ENCODE measurements at places on chromosomes 3 and 15.

DNA sequence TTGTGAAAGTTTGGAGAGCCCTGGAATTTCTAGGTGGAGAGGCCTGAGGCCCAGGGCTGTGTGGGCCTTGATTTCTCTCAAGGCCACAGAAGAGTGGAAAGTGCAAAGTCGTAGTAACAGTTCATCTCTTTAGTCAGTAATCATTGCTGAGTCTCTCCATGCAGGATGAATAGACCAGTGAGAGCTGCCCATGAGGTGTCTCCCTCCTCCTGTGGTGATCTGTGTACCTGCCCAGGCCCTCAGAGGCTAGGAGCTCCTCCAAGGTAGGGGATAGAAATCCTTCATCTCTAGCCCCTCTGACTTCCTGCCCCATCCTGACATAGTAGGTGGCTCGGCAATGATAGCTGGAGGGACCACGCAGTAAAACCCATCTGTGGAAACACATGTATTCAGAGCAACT is 6.8 kb upstream of the IDH3A start:
- no peak for DNase-seq

DNA sequence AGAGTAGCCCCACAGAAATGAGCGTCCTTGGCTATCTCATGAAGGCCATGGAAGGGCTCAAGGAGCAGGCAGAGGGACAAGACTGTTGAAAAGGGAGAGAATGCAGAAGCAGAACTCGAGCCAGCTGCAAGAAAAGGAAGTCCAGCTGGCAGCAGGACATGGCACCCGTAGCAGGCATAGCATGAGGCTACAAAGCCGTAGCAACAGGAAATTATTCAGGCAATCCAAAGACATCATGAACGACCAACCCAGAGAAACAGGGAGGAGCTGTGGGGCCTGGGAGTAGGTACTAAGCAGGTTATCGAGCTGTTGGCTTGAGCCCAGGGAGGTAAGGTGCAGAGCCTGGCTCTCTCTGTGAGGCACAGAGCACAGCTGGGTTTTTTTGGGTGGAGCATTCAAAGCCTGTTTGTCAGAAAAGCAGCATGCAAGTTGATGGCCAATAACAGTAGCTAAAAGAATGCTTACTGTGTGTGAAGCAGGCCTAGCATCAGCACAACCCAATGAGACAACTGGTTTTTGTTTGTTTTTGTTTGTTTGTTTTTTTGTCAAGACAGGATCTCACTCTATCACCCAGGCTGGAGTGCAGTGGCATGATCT is 144.0 kb upstream of the SMAD3 start:
- no peak for DNase-seq

- DNase-seq, result peak; percentile 44
These were observed 60.3 kb downstream of the HEG1 start for GRCh38 chr3:124995460-124995994.

DNA sequence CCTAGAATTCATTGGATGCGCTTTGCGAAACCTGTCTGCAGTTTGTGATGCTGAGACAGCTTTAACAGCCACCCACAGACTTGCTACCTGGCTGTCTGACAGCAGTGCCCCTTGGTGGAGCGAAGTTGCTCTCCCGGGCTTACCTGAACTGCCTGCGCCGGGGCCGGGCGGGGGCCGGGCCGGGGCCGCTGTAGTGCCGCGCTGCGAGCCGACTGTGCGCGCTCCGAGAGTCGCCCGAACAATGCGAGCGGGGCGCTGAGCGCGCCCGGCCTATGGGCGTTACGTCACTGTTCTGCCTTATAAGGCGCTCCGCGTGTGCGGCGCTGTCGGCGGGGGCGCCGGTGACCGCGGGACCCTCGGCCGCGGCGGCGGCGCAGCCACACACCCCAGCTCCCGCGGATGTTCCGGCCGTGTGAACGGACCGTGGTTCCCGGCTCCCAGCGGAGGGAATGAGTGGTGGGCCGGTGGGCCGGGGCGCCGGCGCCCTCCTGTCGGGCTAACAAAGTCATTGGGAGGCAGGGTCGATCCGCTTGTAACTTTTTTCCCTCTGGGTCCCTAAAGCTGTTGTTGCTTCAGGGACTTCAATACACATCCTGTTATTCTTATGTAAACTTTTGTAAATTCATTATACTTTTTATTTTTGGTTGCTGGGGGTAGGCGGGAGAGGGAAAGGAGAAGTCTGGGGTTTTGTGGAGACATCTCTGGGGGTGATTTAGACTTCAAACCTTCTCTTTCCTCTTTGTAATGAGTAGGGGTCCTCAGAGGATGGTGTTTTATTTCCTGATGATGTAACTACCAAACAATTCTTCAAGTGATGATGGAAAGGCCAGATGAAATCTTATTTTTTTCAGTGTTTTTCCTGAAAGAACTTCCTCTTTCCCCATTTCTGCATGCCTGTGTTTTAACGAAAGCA is 58.5 kb downstream of the CMSS1 start:
- DNase-seq, result peak; percentile 77

DNA sequence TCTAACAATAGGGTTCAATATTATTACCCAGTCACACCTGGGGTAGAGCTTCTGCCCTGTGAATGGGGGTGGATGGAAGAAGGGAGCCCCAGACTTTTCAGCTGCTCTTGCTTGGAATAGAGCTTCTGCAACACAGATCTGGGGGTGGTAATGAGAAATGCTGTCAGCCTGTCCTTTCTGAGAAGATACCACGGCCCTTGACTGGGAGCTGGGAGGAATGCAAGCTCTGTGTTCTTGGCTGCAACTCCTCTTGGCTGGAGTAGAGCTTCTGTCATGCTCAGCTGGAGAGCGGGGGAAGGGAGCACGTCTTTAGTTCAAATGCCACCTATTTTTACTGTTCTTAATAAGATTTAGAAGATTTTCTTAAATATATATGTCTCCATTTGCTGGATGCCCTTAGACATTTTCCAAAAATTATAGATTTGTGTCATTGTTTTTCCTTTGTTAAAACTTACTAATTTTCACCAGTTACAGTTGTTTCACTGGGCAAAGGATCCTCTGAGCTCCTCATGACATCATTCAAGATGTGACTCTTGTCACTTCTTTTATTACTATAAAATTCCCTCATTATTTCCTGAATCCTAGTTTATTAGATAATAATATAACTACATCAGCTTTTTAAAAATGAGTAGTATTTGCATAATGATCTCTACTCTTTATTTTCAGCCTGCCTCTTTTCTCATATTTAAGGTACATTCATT is 180.0 kb upstream of the TGFBR2 start:
- no peak for DNase-seq

DNA sequence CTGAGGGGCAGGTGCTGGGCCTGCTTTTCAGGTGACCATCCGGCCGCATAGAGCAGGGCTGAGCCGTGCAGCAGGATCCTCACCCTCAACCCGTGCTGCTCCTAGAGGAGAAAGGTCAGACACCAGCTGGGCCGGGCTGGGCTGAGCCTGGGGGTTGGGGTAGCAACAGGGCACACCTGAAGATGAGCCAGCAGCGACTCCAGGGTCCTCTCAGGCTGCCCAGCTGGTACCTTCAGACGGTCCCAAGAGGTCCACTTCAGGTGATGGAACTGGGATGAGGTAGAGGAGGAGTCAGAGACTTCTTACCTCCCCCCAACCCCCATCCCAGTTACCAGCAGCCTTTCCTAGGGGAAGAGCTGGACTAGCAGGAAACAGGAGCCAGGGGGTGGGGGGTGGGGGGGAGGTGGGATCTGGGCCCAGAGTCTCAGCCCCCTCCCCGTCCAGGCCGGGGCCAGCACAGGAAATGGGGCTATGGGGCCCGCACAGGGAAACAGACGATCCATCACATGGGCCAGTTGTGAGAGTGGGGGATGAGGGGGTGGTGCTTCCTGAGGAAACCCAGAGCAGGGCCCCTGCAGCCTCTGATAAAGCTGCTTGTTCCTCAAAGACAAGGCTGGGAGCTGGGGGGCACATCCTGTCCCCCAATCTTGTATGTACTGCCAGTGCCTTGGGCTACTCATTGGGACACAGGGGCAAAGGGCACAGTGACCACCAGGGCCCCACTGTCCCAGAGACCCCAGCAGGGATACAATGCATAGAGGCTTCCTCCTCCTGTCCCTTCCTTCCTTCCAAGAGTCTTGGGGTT is 3.0 kb downstream of the INKA1 start:
- peak; percentile 69 for DNase-seq

- DNase-seq, result no peak
These were observed 68.9 kb downstream of the DUT start for GRCh38 chr15:48400086-48400485.

DNA sequence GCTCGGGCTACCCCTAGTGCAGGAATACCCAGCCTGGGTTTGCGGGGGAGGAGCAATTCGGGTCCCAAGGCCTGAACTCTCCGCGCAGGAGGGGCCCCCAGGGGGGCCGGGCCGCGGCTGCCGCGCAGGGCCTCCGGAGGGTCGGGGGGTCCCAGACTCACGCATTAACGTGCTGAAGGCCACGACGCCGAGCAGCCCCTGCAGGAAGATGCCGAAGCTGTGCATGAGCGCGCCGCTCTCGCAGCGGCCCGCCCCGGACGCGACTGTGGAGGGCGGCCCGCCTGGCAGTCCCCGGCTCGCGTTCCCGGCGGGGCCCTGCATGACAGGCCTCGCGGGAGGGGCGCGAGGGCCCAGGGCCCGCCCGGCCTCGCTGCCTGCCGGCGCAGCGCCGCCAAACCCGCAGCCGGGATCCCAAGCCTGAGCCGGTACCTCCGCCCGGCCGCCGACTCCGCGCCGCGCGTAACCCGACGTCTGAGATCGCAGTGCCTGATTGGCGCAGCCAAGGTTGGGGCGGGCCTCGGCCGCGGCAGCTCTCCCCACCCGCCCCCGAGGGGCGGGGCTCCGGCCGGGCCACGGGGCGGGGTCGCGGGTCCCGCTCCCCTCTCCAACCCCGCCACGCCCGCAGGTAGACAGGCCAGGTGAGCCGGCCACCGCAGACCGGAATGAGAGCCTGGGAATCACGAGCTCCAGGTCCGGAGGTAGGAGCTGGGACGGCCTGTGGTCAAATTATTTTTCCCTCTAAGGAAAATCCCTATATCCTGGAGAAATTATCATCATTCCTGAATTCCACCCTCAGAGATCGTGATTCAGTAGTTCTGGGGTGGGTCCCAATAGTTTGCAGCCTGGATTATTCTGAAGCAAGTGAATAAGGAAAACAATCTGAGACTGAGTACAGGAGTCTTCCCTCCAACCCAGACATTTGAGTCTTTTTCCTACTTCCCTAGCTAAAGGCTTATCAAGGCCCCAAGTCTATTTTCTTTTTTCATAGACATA is at the start of gene STIMATE:
Gene STIMATE, minus strand, starts transcription at position 419 of the 993 bp plus-strand sequence. Its CDS starts 98 bp downstream, at position 321.
- peak; percentile 45 for DNase-seq

- DNase-seq, result no peak
These were observed 7.3 kb downstream of the TYRO3 start for GRCh38 chr15:41566121-41566885.

DNA sequence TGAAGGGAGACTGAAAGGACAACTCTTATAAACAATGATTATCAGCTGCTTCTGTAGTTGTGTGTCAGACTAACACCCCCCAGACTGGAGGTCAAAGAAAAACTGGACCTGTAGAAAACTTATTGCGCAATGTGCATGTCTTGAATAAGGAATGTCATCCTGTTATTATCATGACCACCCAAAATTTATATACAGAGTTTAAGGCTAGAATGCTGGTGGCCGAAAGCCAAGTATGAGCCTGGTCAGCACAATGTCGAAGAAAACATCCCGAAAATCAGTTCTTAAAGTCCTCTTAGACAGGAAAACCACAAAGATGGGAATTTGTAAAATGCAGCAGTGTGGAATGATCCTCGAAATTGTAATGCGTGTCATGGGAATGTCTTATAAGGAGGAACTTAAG is 29.3 kb downstream of the RFTN1 start:
- no peak for DNase-seq

GRCh38 chr3:107969525-107969924 is 121.3 kb downstream of the CD47 start:
- no peak for DNase-seq

DNA sequence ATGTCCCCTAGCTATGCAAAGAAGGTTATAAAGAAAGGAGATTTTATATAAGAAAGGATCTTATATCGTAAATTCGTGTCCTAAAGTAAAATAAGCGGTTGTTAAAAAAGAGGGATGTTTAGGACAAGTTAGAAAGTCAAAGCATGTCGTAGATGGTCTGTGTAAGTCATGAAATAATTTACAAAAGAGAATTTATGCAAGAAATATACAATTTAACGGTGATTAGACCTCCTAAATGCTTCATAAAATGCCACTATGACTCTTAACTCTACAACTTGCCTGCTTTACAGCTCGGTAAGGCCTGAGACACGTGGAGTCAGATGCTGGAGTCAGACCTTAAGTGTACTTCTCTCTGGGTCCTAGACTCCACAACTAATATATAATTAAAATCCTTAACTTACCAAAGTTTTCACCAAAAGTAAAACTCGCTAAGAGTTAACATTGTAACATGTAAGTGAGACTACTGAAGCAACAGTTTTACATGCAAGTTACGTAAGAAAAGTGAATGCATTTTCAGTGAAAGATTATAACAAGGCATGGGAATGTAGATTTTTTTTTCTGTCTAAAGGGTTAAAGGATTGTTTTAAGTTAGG is 13.3 kb upstream of the SRPRB start:
- no peak for DNase-seq

DNA sequence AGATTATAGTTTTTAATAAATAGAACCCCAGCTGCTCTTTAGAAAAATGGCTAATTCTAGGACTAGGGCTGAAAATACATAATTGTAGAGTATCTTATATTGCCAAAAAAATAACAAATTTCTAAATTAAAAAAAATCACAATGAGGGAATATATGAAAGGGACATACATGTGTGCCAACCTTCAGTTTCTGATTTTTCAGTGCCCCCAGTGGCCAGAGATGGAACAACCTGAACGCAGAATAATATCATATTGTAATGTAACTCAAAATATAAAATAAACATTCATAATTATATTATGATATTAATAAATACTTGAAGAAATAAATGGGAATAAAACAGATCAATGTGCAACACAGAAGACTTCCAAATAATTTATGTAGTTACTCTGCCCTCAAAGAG is 460.5 kb downstream of the ZNF385D start:
- no peak for DNase-seq

DNA sequence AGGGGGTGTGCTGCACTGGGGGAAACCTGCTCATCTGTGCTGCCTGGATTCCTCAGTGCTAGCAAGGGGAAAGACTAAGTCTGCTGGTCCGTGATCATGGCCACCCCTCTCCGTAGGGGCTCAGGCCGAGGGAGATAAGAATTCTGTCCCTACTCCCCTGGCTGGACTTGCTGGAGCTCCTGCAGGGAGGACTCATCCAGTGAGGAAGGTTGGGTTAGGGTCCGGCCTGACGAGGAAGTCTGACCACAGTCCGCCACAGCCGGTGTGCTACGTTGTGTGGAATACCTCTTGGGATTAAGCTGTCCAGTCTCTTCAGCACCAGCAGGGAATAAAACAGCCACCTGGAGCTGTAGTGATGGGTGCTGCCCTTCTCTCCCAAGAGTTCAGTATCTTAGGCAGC is 1309.1 kb upstream of the CADM2 start:
- DNase-seq, result no peak

DNA sequence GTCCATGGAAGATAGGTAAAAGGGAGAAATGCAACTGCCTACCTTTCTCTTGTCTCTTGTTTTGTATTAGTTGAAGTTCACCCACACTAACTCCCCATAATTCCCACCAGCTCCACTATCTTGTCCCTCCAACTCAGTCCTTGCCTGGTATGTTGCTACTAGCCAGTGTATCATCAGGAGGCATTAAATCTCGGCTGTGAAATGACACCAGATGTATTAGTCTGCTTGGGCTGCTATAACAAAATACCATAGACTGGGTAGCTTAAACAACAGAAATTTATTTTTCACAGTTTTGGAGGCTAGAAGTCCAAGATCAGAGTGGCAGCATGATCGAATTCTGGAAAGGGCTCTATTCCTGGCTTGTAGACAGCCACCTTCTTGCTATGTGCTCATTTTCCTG is 102.3 kb upstream of the WDR72 start:
- DNase-seq, result no peak

- no peak for DNase-seq
These were observed 42.5 kb upstream of the SPTSSB start for GRCh38 chr3:161413855-161414210.
